ENCODE measurements at places on chromosomes 7 and 10. TPM values are rescaled to one million over a fixed set of nuclear protein-coding genes. Genes with fewer than 3 reads are reported as not detected.
A peak's percentile ranks its signal among the peaks of the same experiment; 100 is the strongest.

DNA sequence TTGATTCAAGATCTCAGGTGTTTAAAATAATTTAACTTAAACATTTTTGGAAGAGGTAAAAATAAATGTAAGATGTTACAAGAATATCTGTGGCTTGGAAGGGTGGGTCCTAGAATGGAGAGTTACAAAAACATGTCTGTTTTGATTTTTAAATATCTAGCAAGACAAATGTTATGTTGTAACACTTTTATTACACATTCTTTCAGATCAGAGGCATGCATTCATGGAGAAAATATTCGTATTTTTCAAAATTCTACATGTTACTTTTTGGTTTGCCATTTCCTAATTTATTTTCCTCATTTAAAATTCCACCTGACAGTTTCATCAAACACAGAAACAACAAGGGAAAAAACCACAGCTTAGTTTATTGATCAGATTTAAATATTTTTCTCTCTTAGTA lies 10.0 kb downstream of the WBP1L start:
- DNase-seq = peak; percentile 64

GRCh38 chr10:110625356-110625894 lies 18.7 kb upstream of the RBM20 start:
- DNase-seq = no peak

- no peak for DNase-seq
These were observed 177.4 kb downstream of the ELFN1 start for GRCh38 chr7:1847260-1848001.

- no peak for DNase-seq
These were observed 86.7 kb downstream of the VOPP1 start for GRCh38 chr7:55485501-55486191.

DNA sequence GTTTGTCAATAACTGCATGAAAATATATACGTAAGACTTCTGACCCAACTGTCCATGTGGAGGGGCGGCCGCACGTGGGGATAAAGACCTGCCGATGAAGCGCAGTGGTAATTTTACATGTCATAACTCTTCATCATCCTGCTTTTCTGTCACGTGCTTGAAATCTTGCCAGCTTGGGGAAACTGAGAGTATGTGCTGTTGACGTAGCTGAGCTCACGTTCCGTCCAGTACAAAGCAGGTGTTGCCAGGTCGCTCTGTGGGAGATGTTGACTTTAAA lies 105.1 kb downstream of the INPP5A start:
- DNase-seq = no peak

GRCh38 chr10:91632671-91633550 lies at the start of gene PPP1R3C:
Gene PPP1R3C, minus strand, starts transcription at chr10:91633071. Its CDS starts 102 bp downstream, at chr10:91632969.
- DNase-seq = peak; percentile 91

DNA sequence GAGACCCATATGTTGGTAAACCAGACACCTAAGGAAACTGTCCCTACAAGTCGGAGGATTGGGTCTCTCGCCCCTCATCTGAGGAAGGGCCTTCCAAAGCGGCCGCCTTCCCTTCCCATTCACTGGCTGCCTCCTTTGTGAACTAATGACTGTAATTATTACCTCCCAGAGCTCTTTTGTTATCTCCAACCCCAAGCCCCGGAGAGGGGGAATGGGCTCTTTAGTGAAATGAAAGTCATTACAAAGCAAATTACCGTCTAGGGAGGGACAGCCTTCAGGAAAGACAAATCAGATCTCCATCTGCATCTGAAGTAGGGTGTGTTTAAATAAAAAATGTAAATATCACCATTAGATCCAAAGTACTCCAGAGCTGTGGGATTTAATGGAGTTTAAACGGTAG lies 2.6 kb upstream of the GAD2 start:
- no peak for DNase-seq

DNA sequence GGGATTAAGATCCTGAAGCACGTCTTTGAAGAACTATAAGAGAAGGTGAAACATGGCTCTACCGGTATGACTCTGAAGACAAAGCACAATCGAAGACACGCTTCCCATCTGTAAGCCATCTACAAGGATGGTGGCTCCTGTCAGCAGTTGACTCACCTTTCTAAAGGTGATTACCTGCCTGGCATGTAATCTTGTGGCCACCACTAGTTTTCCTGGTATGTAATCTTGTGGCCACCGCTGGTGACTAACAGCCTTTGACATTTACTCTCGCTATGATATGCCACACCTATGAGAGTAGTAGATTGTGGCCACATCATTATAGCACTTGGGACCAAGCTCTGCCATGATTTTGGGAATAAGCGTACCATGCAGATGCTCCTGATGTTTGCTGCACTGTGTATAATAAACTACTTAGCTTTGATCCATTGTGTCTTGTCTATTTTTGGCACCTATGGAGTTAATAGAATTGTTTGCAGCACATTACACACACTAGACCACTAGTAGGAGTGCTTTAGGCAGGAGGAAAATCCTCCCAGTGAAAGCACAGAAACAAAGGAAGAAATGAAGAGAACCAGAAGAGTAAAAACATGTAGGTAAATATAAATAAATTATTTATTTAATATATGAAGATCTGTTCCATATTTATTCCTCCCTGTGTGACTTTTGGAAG lies 59.8 kb downstream of the VAX1 start:
- DNase-seq = no peak

- no peak for DNase-seq
These were observed 41.2 kb upstream of the PTPRZ1 start for GRCh38 chr7:121831801-121832200.

- no peak for DNase-seq
These were observed 1.3 kb downstream of the FGFR2 start for GRCh38 chr10:121596689-121597503.

DNA sequence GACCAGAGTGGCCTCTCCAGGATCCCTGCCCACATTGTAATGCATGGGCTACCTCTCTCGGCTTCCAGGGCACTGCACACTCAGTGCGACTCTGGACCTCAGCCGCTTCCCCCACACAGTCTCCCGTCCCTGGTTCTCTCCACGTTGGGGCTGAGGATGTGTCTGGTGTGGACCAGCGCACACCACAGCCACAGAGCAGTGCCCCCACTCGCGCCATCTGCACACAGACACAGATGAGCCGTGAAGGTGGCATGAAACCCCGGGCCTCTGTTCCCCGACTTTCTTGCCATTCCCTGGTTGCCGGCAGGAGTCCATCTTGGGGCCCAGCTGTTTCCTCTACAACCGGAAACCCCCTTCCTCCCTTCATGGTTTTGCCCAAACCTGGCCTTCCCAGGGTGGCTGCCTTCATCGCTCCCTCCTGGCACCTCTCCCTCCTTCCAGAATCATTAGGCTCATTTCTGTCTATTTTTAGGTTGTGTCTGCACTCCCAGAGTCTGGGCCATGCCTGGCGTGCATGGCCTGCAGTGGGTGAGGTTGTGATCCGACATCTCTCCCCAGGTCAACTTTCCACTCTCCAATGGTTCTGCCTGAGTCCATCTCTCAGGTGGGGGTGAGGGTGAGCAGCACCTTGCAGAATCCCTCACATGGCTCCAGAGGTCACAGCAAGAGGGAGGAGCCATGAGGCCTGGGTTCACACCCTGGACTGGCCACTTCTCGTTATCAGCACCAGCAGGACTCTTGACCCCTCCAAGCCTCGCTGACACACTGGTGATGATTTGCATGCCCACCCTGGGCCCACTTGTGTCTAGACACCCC lies 10.1 kb downstream of the RASGEF1A start:
- DNase-seq = no peak

GRCh38 chr7:101991860-101992259 lies 174.4 kb downstream of the CUX1 start:
- no peak for DNase-seq

- peak; percentile 70 for DNase-seq
These were observed 298.5 kb downstream of the NEBL start for GRCh38 chr10:20598590-20598989.

- DNase-seq = peak; percentile 51
These were observed 260.7 kb downstream of the EXOC4 start for GRCh38 chr7:133513608-133514007.

DNA sequence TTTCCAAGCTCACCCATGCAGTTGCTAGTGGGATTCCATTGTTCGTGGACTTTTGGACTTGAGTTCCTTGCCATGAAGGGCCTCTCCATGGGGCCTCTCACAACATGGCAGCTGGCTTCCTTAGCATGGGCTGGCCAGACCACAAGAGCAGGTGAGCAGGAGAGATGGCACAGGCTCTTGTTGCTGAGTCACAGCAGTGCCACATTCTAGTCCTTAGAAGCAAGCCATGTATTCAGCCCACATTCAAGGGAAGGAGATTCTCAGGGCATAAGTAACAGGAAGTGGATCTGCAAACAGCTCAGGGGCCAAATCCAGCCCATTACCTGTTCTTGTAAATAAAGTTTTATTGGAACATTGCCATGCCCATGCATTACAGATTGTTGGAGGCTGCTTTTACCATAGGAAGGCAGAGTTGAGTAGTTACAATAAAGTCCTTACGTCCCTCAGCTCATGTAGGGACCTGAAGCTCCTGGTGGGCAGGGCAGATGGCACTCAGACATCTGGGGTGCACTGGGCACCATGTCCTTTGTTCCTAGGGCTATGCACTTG lies 481.5 kb upstream of the FOXK1 start:
- no peak for DNase-seq

DNA sequence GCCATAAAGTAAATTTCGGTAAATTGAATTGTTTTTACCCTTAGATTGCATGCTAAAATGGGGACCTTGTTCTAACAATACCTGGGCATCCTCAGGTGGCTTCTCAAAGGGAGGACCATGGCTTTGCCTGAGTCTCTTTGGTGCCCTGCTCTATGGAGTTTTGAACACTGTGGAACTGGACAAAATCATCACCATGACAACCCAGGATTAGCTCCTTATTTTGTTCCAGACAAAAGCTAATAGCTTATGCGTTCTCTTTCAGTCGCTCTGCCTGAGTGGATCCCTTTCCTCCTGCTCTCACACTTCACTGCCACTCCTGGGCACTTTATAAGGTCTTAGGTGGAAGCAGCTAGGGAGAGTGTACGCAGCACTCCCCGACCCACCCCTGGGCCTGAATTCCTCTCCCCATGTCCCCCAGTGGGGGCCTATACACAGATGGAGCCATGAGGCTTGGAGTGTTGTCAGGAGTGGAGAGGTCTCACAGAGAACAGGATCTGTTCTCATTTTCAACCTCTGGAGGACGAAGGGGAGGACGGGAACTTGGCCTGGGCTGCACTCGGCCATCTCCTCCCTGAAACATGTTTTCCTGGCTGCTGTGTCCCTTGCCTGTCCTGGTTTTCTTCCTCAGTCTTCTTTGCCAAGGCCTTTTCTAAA lies 19.0 kb downstream of the ADCYAP1R1 start:
- no peak for DNase-seq

DNA sequence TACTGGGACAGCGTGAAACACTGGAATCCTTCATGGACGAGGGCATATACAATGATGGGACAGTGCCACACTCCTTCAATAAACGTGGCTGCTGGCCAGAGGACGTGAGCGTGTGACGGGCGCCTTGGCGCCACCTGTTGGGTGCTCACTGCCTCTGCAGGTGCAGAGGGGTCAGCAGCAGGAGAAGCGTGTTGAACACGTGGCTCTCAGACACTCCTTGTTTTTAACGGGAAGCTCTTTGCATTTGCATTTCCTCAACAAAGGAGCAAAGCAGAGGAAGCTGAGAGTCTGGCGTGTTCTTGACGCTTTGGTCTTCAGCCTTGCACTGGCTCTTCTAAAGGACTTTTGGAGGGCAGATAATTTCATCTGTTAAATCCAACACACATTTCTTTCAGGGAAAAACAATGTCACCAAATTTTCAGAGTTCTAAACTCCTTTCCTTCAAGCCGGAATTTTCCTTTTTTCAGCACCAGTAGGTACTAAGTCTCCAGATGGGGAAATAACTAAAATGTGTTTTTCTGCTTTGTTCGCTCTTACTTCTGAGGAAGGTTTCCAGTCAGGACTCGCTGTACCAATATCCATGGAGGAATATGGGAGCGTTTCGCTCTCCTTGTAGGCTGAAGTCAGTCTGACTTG lies 2.9 kb upstream of the GET4 start:
- peak; percentile 77 for DNase-seq

GRCh38 chr10:48463318-48464003 lies 141.4 kb downstream of the ARHGAP22 start:
- DNase-seq = peak; percentile 58

GRCh38 chr7:96055717-96056116 lies 266.2 kb downstream of the SLC25A13 start:
- DNase-seq = no peak

DNA sequence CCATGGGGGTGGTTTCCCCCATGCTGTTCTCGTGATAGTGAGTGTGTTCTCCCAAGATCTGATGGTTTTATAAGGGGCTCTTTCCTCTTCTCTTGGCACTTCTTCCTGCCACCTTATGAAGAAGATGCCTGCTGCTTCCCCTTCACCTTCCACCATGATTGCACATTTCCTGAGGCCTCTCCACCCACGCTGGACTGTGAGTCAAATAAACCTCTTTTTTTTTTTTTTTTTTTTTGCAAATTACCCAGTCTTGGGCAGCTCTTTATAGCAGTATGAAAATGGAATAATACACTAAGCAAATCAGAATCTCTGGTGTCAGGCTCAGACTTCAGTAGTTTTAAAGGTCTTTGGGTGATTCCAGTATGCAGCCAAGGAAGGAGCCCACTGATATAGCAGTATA lies 28.2 kb downstream of the TAS2R41 start:
- no peak for DNase-seq

- DNase-seq = no peak
These were observed 50.2 kb downstream of the NT5C3A start for GRCh38 chr7:33012364-33012763.

DNA sequence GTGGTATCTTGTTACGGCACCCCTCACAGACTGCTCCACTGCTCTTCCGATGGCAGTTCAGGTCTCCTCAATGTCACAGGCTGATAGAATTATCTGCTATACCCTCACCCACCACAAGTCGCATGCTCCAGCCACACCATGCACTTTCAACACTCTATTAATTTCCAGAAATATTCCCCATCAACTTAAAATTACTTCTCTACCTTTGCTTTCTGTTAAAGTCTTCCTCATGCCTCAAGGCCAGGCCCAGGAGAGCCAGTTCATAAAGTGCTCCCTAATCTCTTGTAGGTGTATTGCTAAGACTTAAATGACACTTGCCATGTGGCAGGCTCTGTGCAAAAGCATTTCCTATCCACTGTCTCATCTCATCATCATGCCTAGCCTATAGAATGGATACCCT lies 105.9 kb upstream of the ARID5B start:
- no peak for DNase-seq

DNA sequence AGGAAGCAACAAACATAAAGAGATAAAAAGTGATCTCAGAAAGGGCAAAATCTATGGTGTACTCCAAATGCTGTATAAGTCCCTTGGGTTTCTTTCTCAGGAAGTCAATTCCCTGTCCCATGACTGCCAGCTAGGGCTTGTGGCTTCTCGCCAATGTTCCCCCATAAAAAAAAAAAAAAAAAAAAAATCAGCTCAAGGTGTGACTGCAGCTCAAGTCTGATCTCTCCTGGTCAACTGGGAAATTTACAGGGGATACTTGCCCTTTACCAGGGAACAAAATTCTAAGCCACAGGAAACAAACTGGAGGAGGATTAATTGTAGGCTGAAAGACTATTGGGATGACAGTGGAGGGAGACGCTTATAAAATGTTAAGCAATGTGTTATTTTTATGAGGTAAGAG lies 76.0 kb downstream of the PCGF5 start:
- peak; percentile 23 for DNase-seq

- peak; percentile 99 for DNase-seq
These were observed 26.1 kb downstream of the PLAC9 start for GRCh38 chr10:80158598-80159127.

Gene SPDYE8
- total RNA-seq = not detected

Gene ABHD11
- total RNA-seq = 14.8 TPM

Gene CLRN3
- not detected for total RNA-seq

Gene HHEX
- 0.49 TPM for total RNA-seq

Gene ECHDC3
- 0.98 TPM for total RNA-seq

Gene JAKMIP3
- total RNA-seq = 1.1 TPM

Gene KNDC1
- 0.41 TPM for total RNA-seq

Gene POP7
- total RNA-seq = 17.8 TPM

Gene PHYHIPL
- total RNA-seq = not detected

Gene FAM25C
- not detected for total RNA-seq

Gene EVX1
- total RNA-seq = not detected

Gene CAMK2B
- total RNA-seq = 6.4 TPM

Gene SLC26A5
- total RNA-seq = not detected

Data from fibroblast of the aortic adventitia (primary cell).